ENCODE measurements at places on chromosomes 6 and 20.

GRCh38 chr20:59448851-59449444 lies 148.5 kb downstream of the EDN3 start:
- DNase-seq = no peak

DNA sequence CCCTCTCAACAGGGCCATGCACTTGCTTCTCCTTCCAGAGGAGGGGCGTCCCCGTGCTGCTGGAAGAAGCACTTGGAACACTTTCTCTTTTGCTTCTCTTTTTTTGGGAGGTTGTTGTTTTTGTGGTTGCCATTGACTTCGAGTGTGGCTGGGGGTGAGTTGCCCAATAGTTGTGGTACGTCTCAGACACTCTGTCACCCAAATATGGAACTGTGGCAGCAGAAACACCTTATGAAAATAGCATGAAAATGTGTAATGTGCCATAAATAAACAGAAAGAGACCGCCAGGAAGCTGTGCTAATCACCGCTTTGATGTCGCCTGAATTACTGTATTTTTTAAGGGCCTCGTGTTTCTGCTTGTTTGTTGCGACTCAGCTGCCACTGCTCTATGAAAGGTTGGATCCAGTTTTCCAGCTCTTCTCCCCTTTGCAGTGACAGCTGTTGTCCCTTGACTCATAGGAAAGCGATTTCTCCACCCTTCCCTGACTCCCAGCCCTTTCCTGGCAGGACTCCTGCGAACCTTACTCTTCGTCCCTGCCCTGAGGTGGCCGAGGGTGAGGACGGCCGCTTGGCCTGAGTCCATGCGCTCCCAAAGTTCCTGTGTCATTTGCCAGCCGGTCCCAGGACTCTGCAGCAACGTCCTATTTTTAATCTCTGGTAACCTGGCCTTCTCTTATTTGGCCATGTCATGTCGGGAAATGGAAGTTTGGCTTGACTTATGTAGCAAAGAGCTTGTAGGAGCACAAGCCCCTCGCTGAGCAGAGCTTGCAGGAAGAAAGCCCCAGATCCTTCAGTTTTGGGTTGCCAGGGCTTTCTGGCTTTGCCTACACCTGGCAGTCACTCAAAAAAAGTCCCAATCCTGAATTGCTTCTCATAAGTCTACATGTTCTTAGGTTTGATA lies 694.6 kb downstream of the QKI start:
- no peak for DNase-seq

- no peak for DNase-seq
Measured at GRCh38 chr6:74609871-74610270, 596.0 kb downstream of the COL12A1 start.

GRCh38 chr20:40776466-40777457 lies 87.7 kb upstream of the MAFB start:
- no peak for DNase-seq

GRCh38 chr6:44917430-44917829 lies 410.7 kb upstream of the RUNX2 start:
- DNase-seq = no peak

GRCh38 chr6:143965503-143966171 lies 42.4 kb downstream of the PLAGL1 start:
- DNase-seq = peak; percentile 47

DNA sequence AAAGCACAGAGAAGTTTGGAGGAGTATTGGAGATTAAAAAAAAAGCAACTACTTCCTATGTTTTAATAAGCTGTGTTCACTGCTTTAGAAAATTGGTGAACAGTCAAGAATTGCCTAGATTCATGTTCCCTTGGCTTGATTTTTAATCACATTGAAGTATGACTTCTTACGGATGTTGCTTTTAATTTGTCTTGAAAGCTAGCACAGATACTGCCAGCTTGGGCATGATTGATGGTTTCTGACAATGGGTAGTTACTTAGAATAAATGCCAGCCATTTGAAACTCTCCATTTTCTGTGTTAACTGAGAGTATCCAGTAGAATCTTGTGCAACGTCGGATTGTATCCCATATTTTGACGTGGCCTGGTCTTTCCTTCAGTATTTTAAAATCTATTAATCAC lies 178.0 kb downstream of the DTNBP1 start:
- no peak for DNase-seq

GRCh38 chr6:23566418-23566817 lies 559.6 kb upstream of the NRSN1 start:
- no peak for DNase-seq

DNA sequence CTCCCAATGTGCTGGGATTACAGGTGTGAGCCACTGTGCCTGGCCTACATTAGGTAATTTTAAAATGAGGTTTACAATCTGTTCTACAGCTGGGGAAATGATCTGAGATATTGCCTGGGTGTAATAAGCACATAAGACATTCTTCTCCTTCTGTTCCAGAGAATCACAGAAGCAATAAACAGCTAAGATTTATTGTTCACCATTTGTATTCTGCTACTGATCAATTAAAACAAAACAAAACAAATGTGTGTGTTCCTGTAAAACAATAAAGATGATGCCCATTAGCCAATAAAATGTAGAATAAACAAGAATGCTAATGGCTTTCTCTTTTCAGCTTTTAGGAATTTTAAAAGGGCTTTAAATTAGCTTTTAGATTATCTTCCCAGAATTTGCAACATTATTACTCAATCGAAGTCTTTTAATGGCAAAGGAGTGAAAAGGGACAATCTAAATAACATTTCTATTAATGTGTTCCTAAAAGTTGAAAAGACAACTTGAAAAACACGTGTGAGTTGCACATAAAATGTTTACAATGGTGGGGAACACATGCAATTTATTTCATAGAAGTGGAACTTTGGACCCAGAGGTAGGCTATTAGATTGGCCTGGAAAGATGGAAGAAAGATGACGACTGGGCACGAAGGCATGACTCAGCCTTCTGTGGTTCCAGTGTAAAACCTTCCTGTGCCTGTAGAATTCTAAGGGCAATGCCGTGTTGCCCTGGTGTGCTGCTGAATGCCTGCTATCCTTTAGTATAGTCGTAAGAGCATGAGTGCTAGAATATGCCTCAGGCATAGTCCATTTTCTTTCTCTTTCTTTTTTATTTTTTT lies 29.0 kb upstream of the DEK start:
- DNase-seq = peak; percentile 28

DNA sequence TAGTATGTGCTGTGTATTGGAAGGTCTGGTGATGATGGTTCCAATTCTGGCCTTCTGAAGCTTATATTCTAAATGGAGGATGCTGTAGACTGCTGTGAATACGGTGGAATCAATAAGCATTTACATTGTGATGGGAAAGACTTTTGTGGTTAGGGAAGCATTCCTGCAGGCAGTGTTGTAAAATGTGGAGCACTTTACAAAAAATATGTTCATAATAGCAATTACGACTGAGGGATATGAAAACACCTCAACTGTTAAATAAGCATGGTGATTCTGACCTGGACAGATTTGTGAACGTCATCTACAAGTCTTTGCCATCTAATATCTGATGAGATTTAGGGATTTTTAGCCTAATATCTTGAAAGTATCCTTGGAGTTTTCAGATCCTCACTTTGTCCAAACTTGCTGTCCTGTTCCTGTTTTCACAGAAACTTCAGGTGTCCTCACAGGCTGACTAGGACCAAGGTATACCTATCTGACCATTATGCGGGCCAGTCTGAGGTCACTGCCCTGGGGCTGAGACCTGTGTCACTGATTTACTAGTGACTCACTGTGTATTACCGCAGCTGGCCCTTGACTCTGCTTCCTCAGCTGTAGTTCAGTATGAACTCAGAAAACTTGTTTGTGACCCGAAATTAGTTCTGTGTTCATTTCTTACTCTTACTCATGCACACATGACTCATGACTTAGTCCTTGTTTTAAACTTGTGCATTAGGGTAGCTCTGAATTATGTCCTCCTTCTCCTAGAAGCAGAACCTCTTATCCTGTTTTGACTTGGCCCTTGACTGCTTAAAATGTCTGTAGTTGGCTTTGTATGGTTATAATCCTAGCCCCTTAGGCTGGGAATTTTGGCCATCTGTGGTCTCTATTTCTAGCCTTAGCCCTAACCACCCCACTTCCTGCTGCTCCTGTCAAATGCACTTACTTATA lies 343.0 kb downstream of the CDKAL1 start:
- peak; percentile 90 for DNase-seq

- DNase-seq = no peak
Measured at GRCh38 chr6:45415788-45416518, 38.2 kb upstream of the SUPT3H start.

GRCh38 chr6:52260634-52261033 lies 16.3 kb upstream of the IL17F start:
- no peak for DNase-seq

- no peak for DNase-seq
Measured at GRCh38 chr6:82068721-82069120, 178.8 kb downstream of the IBTK start.

GRCh38 chr6:144756469-144756868 lies 471.3 kb downstream of the UTRN start:
- no peak for DNase-seq

DNA sequence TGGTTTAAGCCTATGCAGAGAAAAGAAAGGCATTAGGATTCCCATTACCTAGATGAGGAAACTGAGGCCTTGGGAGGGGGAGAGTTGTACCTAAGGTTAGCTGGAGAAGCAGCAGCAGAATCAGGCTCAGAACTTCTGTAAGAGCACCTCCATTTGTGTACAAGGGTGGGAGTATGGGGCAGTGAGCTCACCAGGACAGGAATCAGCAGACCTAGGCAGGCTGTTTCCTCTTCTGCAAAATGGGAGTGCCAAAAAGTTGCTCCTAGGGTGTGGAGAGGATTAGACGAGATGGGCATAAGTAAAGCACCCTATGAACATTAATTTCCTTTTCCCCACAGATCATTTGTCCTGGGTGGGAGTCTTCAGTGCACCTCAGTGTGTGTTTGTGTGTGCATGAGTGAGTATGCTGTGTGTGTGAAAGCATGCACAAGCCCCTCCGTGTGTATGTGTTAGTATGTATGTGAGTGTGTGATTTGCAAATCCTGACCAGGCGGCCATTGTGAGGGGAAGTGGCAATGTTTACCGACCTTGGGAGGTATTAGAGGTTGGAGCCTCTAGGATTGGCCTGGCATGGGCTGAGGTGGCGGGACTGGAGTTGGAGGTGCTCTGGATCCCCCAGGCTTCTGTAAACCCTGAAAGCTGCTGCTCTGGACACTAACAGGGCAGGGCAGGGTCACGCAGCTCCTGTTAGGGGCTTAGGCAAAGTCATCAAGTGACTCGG lies 78.8 kb downstream of the VEGFA start:
- DNase-seq = no peak

DNA sequence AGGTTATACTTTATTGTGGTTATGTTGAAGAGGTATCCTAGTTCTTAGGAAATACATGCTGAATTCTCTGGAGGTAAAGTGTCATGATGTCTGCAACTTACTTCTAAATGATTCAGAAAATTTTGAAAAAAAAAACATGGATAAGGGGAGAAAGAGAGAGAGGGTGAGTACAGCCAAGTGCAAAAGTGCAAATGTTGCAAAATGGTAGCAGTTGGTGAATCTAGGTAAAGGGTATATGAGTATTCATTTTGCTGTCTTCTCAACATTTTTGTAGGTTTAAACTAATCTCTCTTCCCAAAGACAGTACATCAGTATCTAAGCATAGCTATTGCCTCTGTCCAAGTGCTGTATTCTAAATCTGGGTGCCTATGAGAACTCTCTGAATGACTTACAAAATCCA lies 579.4 kb upstream of the CHD6 start:
- no peak for DNase-seq

GRCh38 chr6:153817173-153817572 lies 221.9 kb upstream of the OPRM1 start:
- DNase-seq = no peak

GRCh38 chr20:34412453-34412852 lies 49.4 kb downstream of the ITCH start:
- no peak for DNase-seq

DNA sequence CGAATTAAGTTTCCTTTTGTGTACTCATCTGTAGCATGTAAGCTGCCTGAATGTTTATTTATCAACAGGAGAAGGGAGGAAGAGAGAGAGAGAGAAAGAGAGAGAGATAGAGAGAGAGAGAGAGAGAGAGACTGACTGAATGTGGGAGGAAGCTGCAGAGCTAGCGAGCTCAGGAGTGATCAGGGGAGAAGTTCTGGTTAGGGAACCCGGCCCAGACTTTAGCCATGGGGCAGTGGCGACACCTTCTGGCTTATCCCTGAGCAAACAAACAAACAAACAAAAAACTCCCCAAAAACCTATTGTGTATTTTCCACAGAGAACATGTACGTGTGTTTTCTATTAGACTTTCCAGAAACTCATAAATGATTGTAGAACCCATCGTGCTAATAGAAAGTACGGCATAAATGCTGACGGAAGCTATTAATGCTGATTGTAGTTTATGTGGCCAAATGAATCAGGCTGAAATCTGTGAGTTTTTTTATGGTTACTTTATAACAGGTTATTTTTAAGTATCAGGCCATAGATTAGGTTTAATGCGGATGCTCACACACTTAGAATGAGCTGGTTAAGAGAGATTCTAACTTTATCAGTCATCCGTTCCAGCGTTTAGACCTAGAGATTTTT lies 92.8 kb downstream of the CLIC5 start:
- DNase-seq = peak; percentile 79

DNA sequence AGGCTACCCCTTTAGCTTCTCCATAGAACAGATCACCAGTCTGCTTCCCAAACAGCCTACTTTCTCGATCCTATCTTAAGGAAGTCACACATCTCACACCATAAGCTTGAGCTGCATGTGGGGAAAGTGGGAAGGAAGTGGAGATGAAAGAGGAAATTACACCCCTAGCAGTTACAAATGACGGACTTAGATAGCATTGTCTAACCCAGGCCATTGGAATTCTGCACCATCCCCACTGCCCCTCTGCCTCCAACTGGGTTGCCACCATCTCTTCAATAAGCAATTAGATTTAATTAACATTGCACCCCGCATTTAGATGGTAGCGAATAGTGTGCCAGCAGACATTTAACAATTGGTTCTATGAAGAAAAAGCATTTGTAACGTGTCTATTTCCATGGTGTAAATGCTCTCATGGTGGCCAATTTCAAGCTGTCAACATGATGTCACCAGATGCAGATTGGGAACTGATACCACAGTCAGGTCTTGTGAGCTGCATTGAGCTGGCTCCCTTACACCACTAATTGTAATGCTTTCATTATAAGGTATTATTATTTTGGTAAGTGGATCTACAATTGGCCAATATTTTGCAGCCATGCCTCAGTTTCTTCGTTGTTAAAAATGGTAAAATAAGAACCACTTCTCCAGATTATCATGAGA lies 124.7 kb downstream of the CD24 start:
- DNase-seq = no peak
